IPS DF 6.9 (cell line): ENCODE measurements at places on chromosomes 6 and 20.

GRCh38 chr6:68673255-68673654, 38.2 kb downstream of the ADGRB3 start:
- DNase-seq, result no peak

GRCh38 chr20:21048841-21049273, 57.3 kb downstream of the LINC00237 start:
- DNase-seq, result peak; percentile 33

GRCh38 chr6:146914489-146915483, 289.4 kb upstream of the STXBP5 start:
- DNase-seq, result no peak

DNA sequence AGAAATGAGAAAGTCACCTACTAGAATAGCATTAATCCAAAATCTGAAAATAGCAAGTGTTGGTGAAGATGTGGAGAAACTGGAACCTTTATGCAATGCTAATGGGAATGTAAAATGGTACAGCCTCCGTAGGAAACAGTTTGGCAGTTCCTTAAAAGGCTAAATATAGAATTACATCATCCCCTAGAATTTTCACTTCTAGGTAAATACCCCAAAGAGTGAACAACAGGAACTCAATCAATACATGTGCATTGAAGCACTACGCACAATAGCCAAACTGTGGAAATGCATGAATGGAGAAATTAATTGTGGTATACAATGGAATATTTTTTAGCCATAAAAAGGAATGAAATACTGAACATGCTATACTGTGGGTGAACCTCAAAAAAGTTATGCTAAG, 982.0 kb upstream of the FLRT3 start:
- no peak for DNase-seq

- peak; percentile 88 for DNase-seq
These were observed 1027.2 kb upstream of the GJE1 start for GRCh38 chr6:141105481-141105880.

DNA sequence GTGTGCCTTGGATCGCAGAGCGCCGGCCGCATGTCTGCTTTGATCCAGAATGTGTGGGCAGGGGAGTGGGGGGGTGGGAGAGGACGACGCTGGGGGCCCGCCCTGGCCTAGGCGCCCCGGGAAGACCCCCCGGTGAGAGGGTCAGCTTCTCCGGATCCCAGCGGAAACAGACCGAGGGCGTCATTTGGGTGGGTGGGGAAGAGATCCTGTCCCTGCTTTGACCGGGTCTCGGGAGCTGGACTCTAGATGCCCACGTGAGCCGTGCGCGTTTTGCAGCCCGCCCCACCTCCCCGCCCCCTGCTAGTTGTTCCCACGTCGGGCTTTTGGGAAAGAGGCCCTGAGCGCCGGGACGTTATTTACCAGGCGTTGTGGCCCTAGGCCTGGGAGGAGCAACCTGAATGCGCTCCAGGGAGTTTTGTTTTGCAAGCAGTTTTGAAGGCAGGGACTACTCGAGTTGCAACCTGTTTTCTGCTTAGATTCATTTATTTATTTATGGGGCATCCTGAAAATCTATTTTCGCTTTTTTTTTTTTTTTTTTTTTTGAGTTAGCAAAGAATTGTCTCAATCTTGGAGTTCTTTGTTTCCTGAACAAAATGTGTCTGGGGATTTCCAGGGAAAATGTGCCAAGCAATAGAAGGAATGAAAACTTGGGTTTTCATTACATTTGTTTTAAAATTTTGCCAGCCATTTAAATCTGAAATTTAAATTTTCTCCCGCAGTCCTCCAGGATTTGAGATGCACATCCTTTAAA, 1.6 kb downstream of the DSP start:
- no peak for DNase-seq

DNA sequence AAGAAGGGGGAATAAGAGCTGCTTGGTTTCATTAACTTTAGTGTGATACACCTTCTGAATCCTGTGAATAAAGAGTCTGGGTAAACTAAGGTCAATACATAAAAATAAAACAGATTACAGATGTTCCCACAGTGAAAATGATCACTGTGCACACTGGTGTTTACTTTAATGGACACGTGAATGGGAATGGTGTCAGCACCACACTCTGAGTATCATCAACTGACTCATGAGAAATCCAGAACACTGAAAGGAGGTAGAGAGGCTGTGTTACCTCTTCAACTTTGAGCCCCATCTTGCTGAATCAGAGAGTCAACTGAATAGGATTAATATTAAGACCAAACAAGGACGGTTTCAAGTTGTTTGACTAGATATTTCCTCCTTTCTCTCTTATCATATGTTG, 75.0 kb downstream of the ELOVL4 start:
- no peak for DNase-seq

DNA sequence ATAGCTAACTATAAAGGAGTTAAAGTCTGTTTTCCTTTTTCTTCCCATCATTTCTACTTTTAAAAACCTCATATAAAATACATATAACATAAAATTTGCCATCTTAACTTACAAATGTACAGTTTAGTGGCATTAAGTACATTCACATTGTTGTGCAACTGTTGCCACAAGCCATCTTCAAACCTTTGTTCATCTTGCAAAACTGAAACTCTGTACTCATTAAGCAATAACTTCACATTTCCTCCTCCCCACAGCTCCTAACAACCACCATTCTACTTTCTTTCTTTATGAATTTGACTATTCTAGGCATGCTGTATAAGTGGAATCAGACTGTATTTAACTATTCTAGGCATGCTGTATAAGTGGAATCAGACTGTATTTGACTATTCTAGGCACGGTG, 4.5 kb downstream of the CCDC170 start:
- no peak for DNase-seq

DNA sequence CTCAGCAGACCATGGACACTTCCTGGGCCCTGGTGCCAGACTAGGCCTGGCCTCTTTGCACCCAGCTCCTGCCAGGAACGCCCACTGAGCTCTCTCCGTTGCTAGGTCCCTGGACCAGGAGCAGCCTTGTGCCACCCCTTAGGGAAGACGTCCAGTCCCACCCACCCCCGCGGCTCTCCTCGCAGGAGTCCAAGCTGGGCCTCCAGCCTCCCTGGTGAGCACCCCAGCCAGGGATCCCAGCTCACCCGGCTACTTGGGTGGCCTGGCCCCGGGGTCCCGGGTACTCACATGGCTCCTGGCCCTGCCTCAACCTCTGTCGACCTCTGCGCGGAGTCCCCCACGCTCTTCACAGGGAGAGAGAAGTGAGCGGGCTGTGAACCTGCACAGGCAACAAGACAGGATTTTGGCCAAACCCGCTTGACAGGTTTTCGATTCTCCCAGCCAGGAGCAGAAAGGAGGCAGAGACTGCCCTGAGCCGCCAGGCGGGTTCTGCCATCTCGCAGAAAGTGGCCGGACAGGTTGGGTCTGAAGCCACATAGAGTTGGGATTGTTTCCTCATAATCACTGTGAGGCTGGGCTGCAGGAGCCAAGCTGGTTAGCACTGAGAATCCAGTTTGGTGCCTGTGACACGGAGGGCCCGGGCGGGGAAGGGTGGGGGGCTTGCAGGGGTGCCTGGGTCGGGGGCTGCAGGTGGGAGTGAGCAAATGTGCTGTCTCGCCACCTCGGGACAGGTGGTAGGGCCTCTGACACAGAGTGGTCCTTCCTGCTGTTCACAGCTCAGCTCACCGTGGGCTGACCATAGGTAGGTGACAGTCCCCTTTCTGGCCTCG, at the start of gene RBBP8NL:
TSS of gene RBBP8NL (minus strand) at position 368 of the 830 bp plus-strand sequence. CDS start 7,892 bp downstream, outside the sequence.
- peak; percentile 83 for DNase-seq

DNA sequence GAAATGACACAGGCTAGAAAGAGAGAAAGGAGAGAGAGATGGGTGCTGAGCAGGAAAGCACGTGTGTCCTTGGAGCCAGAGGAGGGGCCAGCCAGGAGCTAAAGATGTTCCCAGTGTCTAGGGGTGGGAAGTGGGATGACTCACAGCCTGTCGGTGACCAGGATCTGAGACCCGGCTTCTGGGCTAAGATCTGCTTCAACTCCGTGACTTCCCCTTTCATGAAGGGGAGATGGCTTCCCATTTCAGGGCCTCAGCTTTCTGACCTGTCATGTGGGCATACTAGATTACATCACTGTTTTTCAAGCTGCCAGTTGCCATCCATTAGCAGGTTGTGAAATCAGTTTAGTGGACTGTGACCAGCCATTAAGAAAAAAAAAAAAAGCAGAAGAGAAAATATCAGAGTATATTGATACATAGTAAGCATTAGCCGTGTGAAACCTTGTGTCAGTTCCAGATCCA, 5.4 kb downstream of the TGM3 start:
- no peak for DNase-seq

DNA sequence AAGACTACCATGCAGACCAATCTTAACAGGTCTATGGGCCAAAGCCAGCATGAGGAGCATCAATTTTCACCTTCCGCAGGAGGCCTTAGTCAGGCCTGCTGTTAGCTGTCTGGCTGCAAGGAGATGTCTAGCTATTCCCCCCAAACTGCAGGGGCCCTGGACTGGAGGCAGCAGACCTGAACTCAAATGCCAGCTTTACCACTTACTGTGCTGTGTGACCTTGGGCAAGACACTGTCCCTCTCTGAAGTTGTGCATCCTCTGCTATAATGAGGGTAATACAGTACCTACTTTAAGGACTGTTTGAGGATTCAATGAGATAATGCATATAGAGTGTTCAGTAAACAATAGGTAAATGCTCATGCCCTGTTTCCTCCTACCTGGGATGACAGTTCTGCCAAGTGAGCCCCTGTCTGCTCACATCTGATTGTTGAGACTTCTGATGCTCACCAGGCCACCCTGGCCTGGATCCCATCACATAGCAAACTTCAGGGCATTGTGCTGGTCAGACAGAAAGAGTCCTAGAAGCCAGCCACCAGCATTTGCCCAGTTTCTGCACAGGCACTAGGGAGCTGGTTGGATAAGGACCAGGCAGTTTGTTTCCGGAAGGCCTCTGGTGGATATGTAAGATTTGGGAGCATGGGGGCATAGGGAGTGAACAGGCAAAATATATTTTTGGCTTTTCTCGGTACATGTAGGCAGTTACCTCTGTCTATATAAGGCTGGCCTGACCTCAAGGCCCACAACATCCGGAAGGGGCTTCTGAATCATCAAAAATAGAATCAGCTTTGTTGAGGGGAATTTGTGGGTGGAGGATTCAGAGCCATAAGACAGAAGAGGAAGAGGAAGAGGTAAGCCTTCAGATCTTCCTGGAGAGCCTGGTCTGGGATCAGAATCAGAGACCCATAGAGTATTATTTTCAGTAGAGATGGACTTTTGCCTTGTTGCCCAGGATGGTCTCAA, 2.3 kb upstream of the OCSTAMP start:
- DNase-seq, result no peak

DNA sequence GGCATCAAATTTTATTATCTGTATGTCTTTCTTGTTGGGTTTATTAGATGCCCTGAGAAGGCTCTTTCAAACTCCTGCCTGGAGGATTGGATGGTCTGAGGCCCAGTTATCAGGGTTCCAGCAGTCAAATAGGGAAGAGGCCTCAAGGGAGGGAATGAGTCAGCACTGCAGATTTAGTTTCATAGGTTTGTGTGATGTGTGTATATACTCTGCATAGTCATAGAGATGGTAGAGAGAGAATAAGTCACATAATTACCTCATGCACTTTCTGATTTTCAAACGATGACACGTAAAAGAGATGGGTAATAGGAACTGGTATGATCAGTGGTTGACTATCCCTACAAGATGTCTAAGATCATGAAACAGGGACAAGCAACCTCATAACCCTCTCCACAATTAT, 82.1 kb downstream of the ADAT2 start:
- no peak for DNase-seq

DNA sequence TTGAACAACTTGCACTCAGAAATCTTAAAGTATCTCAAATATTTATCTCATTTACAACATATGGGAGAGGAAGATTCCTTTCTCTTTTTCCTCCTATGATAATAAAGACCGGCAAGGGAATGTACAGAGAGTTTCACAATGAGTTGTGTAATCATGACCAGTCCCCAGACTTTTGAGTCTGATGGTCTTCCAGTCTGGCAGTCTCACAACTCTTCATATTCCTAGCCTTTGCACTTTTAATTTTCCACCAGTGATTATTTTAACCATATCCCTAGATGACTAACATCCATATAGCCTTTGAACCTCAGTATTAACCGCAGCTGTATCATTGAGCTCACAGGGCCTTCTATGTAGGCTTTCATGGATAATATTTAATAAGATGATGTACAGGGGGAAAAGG, 278.5 kb downstream of the KHDC1L start:
- DNase-seq, result no peak

GRCh38 chr6:163620670-163621330, 206.3 kb downstream of the QKI start:
- no peak for DNase-seq

DNA sequence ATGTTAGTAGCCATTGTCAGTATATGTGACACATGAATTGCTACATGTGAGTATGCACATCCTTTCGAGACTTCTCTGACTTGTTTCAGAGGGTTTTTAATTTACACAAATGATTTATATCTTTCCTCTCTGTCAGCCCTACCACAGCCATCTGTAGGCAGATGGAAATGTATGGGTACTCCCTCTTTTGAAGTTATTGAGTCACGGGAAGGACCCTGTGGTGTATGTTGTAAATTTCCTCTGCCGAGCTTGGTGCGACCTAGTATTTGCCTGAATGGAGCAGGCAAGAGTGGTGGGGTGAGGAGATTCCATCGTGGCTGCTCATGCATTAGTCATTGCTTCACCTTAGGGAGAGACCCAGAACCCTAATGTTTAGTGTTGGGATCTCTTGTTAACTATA, 171.9 kb downstream of the JARID2 start:
- DNase-seq, result no peak

DNA sequence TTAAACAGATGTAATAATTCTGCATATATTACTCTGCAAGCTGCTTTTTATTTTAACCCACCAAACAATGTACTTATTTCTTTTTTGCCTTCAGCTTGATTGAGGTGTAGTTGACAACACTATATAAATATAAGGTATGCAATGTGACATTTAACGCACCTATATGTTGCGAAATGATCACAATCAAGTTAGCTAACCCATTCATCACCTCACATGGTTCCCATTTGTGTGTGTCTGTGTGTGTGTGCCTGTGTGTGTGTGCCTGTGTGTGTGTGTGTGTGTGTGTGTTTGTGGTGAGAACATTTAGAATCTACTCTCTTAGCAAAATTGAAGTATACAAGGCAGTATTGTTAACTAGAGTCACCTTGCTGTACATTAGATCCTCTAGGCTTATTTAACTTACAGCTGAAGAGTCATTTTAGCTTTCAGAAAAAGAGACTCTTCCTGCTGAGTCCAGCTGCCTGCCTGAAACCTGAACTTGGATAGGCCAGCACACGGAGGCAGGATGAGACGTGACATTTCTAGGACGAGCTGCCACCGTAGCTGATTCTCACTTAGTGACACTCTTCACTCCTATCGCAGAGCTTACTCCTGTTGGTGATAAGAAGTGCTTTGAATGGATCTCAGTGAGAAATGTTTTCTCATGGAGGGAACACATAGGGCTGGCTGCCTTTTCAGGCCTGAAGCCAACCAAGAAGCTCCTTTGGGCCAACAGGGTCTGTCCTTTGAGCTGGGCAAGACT, 126.5 kb upstream of the RIPOR2 start:
- DNase-seq, result no peak
